ENCODE measurements at places on chromosomes 5 and 9.

DNA sequence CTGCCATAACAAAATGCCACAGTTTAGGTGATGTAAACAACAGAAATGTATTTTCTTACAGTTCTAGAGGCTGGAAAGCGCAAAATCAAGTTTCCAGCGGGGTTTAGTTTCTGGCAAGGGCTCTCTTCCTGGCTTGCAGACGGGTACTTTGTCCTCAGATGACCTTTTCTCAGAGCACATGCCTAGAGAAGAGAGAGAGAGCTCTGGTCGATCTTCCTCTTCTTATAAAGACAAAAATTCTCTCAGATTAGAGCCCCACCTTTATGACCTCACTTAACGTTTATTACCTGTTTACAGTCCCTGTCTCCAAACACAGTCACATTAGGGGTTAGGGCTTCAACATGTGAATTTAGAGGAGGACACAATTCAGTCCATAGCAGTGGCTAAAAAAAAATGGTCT lies 119.7 kb downstream of the CETN3 start:
- no peak for DNase-seq

DNA sequence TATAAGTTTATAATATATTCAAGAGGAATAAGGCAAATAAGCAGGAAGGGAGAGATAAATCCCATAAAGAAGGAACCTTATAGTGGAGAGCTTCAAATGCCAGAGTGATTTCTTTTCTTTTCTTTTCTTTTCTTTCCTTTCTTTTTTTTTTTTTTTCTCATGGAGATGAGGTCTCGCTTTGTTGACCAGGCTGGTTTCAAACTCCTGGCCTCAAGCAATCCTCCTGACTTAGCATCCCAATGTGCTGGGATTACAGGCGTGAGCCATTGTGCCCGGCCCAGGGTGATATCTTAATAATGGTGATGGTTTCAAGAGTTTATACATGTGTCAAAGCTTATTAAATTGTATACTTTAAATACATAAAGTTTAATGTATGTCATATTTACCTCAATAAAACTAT lies 19.6 kb upstream of the FOCAD start:
- no peak for DNase-seq

- DNase-seq, result no peak
These were observed 175.2 kb downstream of the PAX5 start for GRCh38 chr9:36858805-36859375.

GRCh38 chr9:137382444-137383080 lies 40.4 kb downstream of the EXD3 start:
- no peak for DNase-seq

- DNase-seq, result no peak
These were observed 312.3 kb upstream of the RIOK2 start for GRCh38 chr5:97495301-97495700.

DNA sequence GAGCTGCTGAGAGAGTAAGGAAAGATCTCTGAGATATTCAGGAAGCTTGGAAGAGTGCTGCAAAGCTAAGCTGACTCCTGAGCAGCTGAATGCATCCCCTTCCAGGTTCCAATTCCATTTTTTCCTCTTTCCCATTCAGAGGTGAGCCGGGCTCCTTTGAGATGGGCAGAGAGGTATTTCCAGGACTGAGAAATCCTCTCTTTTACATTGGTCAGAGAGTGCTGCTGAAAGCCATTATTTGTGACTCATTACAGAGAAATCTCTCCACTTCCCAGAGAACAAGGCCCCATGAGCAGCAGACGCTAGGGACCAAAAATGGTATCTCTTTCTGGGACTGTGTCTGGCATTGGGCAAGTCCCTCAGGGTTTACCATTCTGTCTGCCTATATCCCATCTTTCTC lies 3.7 kb downstream of the MCTP1 start:
- no peak for DNase-seq

DNA sequence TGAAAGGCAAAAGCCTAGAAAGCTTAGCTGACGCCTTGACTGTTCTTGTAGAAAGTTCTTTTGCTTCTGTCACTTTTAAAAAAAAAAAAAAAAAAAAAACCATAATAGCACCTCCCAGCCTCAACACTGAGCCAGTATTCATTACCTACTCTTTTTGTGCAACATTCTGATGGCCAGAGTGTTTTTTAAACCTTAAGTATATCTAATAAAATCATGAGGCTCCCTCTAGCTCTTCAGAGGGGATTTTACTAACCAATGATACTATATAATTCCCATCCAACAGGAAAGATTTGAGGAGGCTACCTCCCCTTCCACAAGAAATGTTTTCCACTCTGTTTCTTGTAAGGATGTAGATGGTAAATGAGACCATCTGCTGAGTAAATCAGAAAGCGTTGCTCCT lies 3.9 kb downstream of the BNC2 start:
- DNase-seq, result no peak

DNA sequence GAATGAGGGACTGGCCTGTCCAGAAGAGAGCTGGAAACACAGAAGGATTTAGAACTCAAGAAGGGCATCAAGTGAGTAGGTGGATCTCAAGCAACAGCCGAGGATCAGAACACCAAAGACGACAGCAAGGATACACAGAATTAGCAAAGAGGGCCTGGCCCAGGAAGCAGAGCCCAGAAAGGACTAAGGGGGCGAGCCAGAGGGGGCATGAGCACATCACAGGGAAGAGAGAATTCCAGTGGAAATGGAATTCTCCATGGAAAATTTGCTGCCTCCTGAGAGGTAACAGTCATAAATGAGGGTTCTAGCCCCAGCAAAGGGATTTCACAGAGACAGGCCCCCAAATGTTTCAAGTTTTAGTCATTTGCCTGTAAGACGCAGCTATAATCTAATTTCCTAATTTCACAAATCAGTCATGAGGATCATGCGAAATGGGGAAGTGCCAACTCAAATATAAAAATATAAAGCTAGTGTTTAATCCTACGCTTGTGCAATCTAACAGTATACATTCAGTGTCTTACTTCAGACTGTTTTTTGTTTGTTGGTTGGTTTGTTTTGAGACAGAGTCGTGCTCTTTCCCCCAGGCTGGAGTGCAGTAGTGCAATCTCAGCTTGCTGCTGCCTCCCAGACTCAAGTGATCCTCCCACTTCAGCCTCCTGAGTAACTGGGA lies 46.7 kb downstream of the FNBP1 start:
- DNase-seq, result no peak
